ENCODE measurements at places on chromosomes 12 and 14.

DNA sequence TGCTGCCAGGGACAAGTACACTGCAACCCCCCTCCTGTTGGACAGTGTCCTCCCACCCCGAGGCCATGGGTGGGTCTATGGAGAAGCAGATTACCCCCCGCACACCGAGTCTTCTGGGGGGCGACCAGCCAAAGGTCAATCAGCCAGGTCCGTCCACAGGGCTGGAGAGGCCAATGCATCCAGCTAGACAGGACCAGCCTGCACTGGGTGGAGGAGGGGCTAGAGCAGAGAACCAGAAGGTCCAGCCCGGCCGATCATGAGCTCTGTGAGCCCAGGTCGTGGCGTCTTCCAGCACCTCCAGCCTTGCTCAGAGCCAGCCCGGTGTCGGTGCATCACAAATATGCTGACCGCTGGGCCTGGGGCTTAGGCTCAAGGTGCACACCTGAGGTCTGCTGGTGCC is 8.2 kb upstream of the ADSS1 start:
- DNase-seq, result no peak

GRCh38 chr14:59069163-59069854 is 119.2 kb upstream of the DAAM1 start:
- no peak for DNase-seq

DNA sequence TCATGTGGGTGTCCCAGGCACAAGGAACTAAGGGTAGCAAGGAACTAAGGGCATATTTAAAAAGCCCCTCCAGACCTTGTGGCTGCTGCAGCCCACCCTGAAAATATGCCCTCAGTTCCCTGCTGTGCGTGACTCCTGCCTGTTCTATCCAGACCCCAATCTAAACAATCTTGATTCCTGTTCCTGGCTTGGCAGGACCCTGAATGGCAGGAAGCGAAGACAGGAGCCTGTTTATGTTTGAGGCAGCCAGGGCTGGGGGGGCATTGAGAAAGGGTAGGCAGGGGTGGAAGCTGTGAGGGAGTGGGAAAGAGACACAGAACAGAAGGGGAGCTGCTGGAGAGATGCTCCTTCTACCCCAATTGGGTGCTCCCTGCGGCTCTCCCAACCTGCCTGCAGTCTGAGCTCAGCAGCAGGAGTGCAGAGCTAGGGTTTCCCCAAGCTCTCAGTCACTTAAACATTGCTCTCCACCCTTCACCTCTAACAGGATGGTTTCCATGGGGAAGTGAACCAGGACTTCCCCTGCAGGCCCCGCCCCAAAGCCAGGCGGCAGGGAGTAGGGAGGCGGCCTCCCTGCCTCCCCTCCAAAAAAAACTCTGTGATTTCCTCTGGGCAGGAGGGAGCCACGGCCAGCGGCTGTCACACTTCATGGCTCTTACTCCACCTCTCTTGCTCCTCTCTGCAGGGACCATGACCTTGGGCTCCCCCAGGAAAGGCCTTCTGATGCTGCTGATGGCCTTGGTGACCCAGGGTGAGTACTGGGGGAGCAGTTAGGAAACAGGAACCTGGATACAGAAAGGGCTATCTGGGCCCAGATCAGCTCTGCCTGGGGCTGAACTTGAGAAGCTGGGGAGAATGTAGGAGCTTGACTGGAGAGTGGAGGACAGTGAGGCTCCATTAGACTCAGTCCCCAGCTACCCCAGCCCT is 4.7 kb downstream of the ACVRL1 start:
- no peak for DNase-seq

DNA sequence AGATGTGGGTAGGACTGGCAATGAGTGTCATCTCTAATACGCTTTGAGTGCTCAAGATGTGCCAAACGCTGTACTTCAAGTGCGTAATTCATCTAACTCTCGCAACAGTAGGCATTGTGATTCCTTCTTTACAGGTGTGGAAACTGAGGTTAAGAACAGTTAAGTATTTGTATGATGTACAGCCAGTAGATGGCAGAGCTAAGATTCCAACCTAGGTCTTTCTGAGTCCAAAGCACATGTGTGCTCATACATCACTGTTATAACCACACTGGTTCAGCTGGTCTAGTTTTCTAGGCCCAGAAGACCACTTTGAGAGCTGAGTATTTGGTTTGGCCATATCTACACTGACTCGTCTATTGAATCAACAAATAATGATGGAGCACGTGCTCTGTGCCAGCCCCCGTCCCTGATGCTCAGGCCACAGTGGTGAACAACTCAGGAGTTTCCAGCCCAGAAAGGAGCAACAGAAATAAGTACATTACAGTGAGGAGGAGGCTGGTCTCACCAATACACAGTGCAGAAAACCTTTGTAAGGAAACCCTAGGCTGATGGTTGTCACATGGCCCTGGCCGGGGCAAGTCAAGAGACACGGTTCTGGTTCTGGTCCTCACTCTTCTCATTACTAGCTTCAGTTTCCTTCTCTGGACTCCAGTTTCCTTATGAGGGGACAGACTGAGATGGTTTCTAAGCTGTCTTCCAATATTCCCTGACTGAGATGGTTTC is 69.3 kb upstream of the SCN8A start:
- no peak for DNase-seq

DNA sequence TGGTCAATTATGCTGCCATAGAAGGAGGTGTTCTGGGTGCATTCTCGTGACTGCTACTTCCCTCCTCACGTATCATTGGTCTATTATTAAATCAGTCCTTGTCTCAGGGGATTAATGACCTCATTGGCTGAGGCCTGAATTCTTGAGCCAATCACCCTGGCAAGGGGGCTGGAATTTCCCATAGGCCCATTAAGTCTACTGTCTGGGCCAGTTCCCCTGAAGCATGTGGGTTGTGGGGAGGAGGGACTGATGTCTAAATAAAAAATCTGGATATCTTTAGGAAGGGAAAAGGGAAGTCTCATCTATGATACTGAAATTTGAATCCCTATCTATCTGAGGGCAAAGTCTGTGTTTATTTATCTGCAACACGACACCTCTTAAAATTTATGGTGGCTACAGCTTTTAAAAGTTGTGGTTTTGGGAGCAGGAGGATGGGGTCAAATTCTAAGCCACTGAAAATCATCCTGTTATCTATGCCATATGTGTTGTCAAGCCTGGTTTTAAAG is 71.9 kb downstream of the DYRK2 start:
- DNase-seq, result no peak

DNA sequence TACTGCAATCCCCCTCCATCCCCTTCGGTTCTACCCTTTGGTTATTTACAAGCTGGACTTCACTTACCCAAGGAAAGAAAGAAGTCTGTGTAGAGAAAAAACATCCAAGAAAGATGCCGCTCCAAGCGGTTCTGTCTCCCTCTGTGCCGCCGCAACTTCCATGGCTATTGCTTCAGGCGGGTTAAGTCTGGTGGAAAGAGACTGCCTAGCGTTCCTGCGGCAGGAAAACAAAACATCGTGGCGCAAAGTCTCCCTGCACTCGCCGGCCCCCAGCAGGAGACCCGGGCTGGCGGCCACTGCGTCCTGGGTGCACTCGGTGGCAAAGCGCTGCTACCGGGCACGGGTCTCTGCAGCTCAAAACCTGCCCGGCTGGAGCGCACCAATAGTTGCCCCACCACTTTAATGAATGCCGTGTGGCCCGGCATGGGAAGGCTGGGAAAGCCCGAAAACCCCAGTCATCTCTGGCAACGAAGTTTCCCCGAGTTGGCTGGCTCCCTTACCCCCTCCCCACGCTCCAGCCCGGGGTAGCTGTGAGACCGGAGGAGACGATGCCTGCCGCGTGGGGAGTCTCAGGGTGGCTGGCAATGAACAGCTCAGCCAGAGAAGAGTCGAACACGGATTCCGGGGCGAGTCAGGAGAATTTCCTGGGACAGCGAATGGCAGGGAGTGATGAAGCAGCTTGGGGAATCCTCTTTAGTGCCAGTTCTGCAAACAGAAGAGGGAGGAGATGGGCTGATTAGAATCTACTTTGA is 3.5 kb upstream of the KCNK10 start:
- DNase-seq, result no peak

DNA sequence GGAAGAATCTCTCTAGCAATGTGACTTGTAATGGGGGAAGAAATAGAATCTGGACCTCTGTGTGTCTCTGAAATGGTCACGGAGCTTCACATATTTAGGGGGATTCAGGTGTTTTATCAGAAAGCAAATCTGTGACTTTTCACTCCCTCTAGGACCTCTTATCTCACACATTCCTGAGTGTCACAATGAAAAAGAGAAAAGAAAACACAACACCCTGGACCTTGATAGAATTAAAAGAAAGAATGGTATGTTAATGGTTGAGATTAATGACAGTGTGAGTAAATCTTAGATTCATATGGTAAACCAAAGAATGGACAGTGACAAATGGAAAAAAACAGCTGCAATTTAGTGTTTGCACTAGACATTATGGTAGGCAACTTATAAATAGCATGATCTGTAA is 68.5 kb downstream of the PKP2 start:
- no peak for DNase-seq

DNA sequence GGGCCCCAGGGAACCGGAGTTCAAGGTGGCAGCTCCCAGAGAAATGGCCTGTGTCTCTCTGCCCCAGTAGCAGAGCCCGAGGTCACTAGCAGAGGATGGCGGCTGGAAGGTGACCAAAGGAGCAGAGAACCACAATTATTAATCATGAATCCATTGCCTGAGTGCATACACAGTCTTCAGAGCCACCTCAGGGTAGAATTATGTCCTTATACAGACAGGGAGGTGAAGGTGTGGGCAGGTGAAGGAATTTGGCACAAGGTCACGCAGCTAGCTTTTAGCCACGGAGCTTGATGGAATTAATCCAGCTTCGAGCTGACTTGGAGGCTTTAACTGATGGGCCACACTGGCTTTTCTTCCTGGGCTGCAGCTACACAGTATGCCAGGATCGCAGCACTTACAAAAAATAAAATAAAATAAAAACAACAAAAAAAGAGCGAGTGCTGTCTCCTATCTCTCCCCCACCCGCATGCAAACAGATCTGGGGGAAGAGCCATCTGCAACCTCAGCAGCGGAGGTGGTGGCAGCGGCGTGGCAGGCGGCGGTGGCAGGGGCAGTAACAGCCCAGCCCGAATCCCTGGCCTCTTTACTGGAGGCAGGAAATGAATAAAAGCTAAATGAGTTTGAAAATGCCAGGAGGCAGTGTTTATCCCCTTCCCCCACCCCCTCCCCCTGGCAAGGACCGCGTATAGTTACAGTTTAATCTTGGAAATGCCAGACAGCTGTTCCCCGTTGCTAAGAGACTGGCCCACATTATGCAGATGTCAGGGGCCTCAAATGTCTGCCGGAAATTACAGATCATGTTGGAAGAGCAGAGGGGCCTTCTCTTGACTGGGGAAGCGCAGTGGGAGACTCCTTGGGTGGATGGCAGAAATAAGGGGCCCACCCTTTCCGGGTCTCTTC is 93.5 kb downstream of the LRRC74A start:
- no peak for DNase-seq

GRCh38 chr12:27177706-27178105 is 66.4 kb upstream of the STK38L start:
- DNase-seq, result no peak

GRCh38 chr14:67863223-67863622 is 43.6 kb downstream of the RAD51B start:
- DNase-seq, result no peak

- no peak for DNase-seq
These were observed 84.6 kb upstream of the NAV3 start for GRCh38 chr12:77746096-77746495.

GRCh38 chr12:124956571-124956970 is 32.4 kb downstream of the DHX37 start:
- DNase-seq, result no peak

GRCh38 chr12:125070112-125070511 is 4.9 kb downstream of the AACS start:
- DNase-seq, result no peak

- DNase-seq, result no peak
These were observed 266.3 kb downstream of the ZFP36L1 start for GRCh38 chr14:68526512-68527091.

DNA sequence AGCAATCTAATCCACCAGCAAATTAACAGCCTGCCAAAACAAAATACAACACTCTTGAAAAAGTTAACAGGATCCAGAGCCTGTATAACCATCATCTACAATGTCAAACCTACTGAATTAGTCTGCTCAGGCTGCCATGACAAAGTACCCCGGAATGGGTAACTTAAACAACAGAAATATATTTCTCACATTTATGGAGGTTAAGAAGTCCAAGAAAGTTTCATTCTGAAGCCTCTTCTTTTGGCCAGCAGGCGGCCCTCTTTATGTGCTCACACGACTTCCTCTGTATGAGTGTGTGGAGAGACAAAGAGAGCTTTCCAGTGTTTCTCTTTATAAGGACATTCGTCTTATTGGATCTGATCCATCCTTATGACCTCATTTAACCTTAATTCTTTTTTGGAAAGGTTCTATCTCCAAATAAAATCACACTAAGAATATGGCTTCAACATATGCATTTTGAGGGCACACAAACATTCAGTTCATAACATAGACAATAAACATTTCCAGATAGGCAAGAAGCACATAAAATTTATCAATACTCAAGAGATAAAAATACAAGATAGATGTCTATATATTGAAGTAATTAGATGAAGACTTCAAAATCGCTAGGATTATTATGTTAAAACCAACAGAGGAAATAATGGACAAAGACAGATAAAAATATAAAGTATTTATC is 5.9 kb upstream of the RERG start:
- DNase-seq, result peak; percentile 19

DNA sequence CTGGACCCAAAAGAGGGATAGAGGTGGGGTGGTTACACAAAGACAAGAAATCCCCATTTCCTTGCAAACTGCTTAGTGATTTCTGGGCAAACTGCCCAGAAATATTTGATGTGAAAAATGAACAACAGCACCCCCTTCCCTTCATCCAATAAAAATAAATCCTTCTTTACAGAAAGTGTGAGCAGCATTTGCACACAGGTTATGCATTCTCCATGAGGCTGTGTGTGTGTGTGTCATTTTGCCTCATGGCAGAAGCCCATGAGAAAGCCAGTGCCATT is 17.2 kb upstream of the NRXN3 start:
- DNase-seq, result no peak

- DNase-seq, result no peak
These were observed 84.9 kb upstream of the OTX2 start for GRCh38 chr14:56895154-56895553.

DNA sequence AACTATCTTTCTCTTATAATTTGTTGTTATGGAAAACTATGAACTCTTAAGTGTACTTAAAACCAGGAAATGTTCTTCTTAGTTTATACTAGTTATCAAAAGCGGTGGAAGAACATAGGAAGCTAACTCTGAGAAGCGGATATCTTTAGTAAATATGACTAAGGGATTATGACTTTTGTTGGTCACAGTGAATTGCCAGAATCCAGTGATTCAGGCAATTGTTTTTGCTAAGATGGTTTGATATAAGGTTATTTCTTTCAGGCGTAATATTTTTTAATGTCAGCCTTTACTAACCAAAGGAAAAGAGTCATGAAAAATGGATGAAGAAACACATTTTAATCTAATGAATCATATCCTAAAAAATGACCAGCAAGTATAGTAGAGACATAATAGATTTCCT is 473.5 kb downstream of the FOXG1 start:
- DNase-seq, result no peak

All from tibial nerve (tissue), 4 donors.